A673 (cell line): ENCODE measurements at places on chromosomes 3 and 15. TPM values are rescaled to one million over a fixed set of nuclear protein-coding genes. Genes with fewer than 3 reads are reported as not detected.

- no peak overlapping the region for H3K27ac ChIP-seq
- H3K36me3 ChIP-seq: no peaks in the 10 kb centered on the region
- no peaks in the 10 kb centered on the region for H3K4me1 ChIP-seq
- no peak overlapping the region for H3K4me3 ChIP-seq
Observed at GRCh38 chr3:156038869-156039268, 81.5 kb upstream of the KCNAB1 start.

The LARP6 gene
- total RNA-seq: 53.6 and 57.8 TPM in 2 replicates

DNA sequence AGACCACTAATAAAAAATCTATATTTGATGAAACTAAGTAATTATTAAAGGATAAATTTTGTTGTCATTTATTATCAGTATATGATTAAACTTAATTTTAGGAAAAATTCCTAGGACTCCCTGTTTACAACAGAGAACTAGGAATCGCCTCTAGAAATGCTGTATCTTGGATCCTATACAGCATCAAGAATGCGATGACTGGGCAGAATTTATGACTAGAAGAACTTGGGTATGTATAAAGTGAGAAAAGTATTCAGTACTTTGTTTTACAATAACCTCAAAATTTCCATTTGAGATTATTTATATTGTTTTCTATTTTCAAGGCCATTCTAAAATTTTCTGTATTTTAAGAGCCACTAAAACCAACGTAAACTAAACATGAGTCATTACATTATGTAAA is 82.3 kb upstream of the AGTR1 start:
- no peaks in the 10 kb centered on the region for H3K4me1 ChIP-seq
- H3K4me3 ChIP-seq: no peak overlapping the region
- no peak overlapping the region for H3K27ac ChIP-seq
- no peaks in the 10 kb centered on the region for H3K27me3 ChIP-seq
- H3K36me3 ChIP-seq: no peaks in the 10 kb centered on the region
- no peak for DNase-seq

The SLC51B gene
- not detected in 2 replicates for total RNA-seq

The ENTPD3 gene
- 0.54 and 1.3 TPM in 2 replicates for total RNA-seq

GRCh38 chr3:197458179-197458707 is 97.5 kb downstream of the BDH1 start:
- H3K4me1 ChIP-seq: peaks cover 29% of the 10 kb centered on the region
- no peaks in the 10 kb centered on the region for H3K27me3 ChIP-seq
- H3K36me3 ChIP-seq: no peaks in the 10 kb centered on the region

The CELSR3 gene
- total RNA-seq: 1.2 and 2.1 TPM in 2 replicates

The FHIT gene
- not detected in 2 replicates for total RNA-seq

The ZBBX gene
- not detected in 2 replicates for total RNA-seq

The CD96 gene
- not detected in 2 replicates for total RNA-seq

GRCh38 chr15:69181424-69181823 is 21.0 kb downstream of the GLCE start:
- H3K27ac ChIP-seq: no peak overlapping the region
- H3K4me3 ChIP-seq: no peak overlapping the region
- no peaks in the 10 kb centered on the region for H3K36me3 ChIP-seq
- DNase-seq: no peak
- H3K4me1 ChIP-seq: no peaks in the 10 kb centered on the region

The RLBP1 gene
- total RNA-seq: not detected in 2 replicates

GRCh38 chr3:33074217-33075067 is 22.5 kb downstream of the GLB1 start:
- no peaks in the 10 kb centered on the region for H3K27me3 ChIP-seq
- no peaks in the 10 kb centered on the region for H3K36me3 ChIP-seq
- H3K4me1 ChIP-seq: no peaks in the 10 kb centered on the region
- H3K27ac ChIP-seq: peak overlapping the region; percentile 48

The ACKR4 gene
- total RNA-seq: not detected in 2 replicates

The OXTR gene
- total RNA-seq: 5.6 and 6.5 TPM in 2 replicates

The NDN gene
- total RNA-seq: not detected in 2 replicates

The CHAC1 gene
- total RNA-seq: 11.6 and 26.8 TPM in 2 replicates

GRCh38 chr3:123148772-123149171 is 53.0 kb upstream of the SEC22A start:
- no peak for DNase-seq
- H3K27me3 ChIP-seq: no peaks in the 10 kb centered on the region
- peaks cover 23% of the 10 kb centered on the region for H3K4me1 ChIP-seq
- H3K27ac ChIP-seq: peak overlapping the region; percentile 37

The CCDC33 gene
- total RNA-seq: not detected in 2 replicates

DNA sequence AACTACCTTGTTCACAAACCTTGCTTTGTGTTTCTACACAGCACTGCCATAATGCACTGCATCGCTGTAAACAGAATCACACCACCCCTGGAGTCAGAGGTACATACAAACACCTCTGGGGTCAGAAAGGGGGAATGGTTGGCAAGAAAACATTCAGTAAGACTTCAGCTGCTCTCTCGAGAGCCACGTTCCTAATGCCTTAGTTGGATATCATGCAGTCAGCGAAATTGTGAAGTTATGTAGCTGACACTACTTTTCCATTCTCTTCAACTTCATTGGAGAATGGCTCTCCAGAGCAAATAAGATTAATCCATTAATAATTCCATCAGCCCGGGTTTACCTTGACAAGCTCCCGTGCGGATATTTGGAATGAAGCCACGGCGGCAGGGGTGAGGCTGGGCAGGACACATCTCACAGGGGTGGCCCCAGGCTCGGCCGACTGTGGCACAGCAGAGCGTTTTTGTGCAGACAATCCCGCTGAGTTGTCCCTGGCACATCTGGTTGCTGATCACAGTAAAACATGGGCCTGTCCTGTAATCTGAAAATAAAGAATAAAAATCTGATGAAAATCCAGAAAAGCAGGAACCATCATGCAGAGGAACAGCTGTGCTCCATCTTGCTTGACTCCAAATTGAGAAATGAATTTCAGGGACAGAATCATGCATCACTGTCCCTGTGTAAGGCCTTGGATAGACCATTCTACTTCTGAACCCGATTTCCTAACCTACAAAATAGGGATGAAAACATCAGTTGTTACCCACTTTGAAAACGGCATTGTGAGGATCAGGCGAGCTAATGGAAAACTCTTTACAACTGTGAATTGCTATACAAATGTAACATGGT is 108.0 kb downstream of the FBN1 start:
- peak; percentile 35 for DNase-seq
- no peaks in the 10 kb centered on the region for H3K27me3 ChIP-seq
- H3K36me3 ChIP-seq: no peaks in the 10 kb centered on the region
- H3K4me1 ChIP-seq: peaks cover 75% of the 10 kb centered on the region
- no peak overlapping the region for H3K4me3 ChIP-seq

The VEPH1 gene
- total RNA-seq: 0.32 TPM in 1 of 2 replicates, not detected in the other

GRCh38 chr3:119588112-119588511 is 8.8 kb downstream of the ADPRH start:
- H3K36me3 ChIP-seq: no peaks in the 10 kb centered on the region
- no peaks in the 10 kb centered on the region for H3K4me1 ChIP-seq
- H3K4me3 ChIP-seq: no peak overlapping the region
- DNase-seq: peak; percentile 59

GRCh38 chr3:12338595-12339546 is 50.0 kb downstream of the PPARG start:
- H3K27me3 ChIP-seq: peaks cover 20% of the 10 kb centered on the region
- H3K27ac ChIP-seq: no peak overlapping the region
- no peak for DNase-seq
- H3K4me3 ChIP-seq: no peak overlapping the region
- no peaks in the 10 kb centered on the region for H3K4me1 ChIP-seq

The TRAK1 gene
- total RNA-seq: 16.3 and 21.1 TPM in 2 replicates

- no peak for DNase-seq
- peaks cover under 1% of the 10 kb centered on the region for H3K36me3 ChIP-seq
- no peak overlapping the region for H3K27ac ChIP-seq
- H3K4me1 ChIP-seq: peaks cover 4% of the 10 kb centered on the region
Observed at GRCh38 chr15:56176996-56177395, 66.7 kb downstream of the RFX7 start.

- no peaks in the 10 kb centered on the region for H3K4me1 ChIP-seq
- H3K36me3 ChIP-seq: peaks cover 10% of the 10 kb centered on the region
Observed at GRCh38 chr15:43531018-43531670, 13.7 kb downstream of the MAP1A start.

DNA sequence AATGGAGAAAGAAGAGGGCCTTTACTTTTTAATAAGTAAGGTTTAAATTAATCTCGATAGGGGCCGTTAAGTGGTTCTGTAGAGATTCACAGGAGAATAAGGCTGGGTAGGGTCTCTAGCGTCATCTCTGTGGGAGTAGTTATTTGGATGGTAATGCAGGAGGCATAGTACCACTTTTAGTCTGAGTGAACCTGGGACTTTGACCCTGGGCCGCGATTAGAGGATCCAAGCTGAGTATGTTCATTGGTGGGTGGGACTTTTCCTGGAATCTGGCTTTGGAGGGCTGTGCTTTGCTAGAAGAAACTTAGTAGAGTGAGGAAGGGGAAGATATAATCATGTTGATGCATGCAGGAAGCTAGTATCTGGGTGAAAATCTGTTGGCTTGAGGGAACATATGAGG is 4.0 kb downstream of the LPP start:
- H3K4me3 ChIP-seq: no peak overlapping the region
- H3K27ac ChIP-seq: no peak overlapping the region
- no peak for DNase-seq
- H3K27me3 ChIP-seq: no peaks in the 10 kb centered on the region

DNA sequence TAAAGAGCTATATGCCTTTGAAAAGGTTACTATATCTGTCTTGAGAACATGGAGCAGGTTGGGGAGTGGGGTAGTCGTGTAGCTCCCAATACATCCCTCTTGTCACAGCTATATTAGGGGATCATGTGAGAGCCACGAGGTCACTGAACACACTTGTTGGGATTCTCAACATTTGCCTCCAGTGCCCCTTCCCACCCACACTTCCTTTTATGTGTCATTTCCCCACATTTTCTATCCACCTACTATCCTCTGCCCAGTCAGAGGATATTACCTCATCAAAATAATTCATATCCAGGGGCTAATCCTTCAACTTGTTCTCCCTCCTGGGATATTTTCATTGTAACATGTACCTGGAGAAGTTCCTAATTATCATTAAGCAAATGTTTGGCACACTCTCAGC is 85.0 kb downstream of the CYP19A1 start:
- H3K4me3 ChIP-seq: no peak overlapping the region
- H3K27ac ChIP-seq: no peak overlapping the region
- no peaks in the 10 kb centered on the region for H3K27me3 ChIP-seq
- no peaks in the 10 kb centered on the region for H3K4me1 ChIP-seq

DNA sequence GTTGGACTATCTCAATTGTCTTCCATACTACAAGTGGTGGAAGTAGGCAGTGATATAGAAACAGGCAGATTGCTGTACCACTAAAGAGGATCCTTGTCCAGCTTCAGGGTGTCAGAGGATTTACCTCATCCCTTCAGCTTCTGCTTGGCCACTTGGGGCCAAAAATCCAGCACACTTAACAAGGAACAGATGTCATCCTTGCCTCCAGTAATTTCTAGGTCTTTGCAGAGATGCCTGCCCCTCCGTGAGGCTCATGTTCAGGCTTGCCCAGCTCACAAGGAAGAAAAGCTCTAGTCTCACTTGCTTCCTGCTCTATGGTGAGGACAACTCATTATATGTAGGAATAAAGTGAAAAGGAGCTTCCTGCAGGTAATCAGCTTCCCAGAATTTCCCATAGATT is 510.3 kb downstream of the EPHA3 start:
- H3K27ac ChIP-seq: no peak overlapping the region
- no peaks in the 10 kb centered on the region for H3K36me3 ChIP-seq
- H3K27me3 ChIP-seq: no peaks in the 10 kb centered on the region
- H3K4me1 ChIP-seq: peaks cover 7% of the 10 kb centered on the region
- H3K4me3 ChIP-seq: no peak overlapping the region
- DNase-seq: peak; percentile 42

The RFT1 gene
- total RNA-seq: 15.8 and 16.7 TPM in 2 replicates

The MED12L gene
- 0.71 and 1.1 TPM in 2 replicates for total RNA-seq

The WDR49 gene
- not detected in 2 replicates for total RNA-seq

GRCh38 chr3:23202203-23202920 is 765 bp upstream of the UBE2E2 start:
- DNase-seq: peak; percentile 3
- no peaks in the 10 kb centered on the region for H3K36me3 ChIP-seq
- H3K4me1 ChIP-seq: no peaks in the 10 kb centered on the region
- no peak overlapping the region for H3K27ac ChIP-seq
- peak overlapping the region; percentile 56 for H3K4me3 ChIP-seq

GRCh38 chr15:99454107-99454809 is 111.5 kb upstream of the MEF2A start:
- no peak overlapping the region for H3K27ac ChIP-seq
- H3K27me3 ChIP-seq: no peaks in the 10 kb centered on the region
- DNase-seq: no peak
- H3K36me3 ChIP-seq: no peaks in the 10 kb centered on the region
- no peak overlapping the region for H3K4me3 ChIP-seq

GRCh38 chr3:195761567-195762248 is 40.9 kb downstream of the MUC20 start:
- no peak overlapping the region for H3K4me3 ChIP-seq
- H3K27ac ChIP-seq: no peak overlapping the region
- no peaks in the 10 kb centered on the region for H3K36me3 ChIP-seq
- DNase-seq: no peak

GRCh38 chr3:56365905-56366640 is 102.2 kb downstream of the ERC2 start:
- H3K4me1 ChIP-seq: no peaks in the 10 kb centered on the region
- H3K4me3 ChIP-seq: no peak overlapping the region
- no peaks in the 10 kb centered on the region for H3K36me3 ChIP-seq
- H3K27ac ChIP-seq: no peak overlapping the region
- DNase-seq: no peak

- no peaks in the 10 kb centered on the region for H3K27me3 ChIP-seq
- H3K4me1 ChIP-seq: no peaks in the 10 kb centered on the region
- H3K27ac ChIP-seq: no peak overlapping the region
- H3K36me3 ChIP-seq: no peaks in the 10 kb centered on the region
- H3K4me3 ChIP-seq: no peak overlapping the region
Observed at GRCh38 chr3:154955907-154956533, 124.1 kb upstream of the MME start.
